LNCaP clone FGC (cell line): ENCODE measurements at places on chromosomes 7 and 10.
A peak's percentile ranks its signal among the peaks of the same experiment; 100 is the strongest.

DNA sequence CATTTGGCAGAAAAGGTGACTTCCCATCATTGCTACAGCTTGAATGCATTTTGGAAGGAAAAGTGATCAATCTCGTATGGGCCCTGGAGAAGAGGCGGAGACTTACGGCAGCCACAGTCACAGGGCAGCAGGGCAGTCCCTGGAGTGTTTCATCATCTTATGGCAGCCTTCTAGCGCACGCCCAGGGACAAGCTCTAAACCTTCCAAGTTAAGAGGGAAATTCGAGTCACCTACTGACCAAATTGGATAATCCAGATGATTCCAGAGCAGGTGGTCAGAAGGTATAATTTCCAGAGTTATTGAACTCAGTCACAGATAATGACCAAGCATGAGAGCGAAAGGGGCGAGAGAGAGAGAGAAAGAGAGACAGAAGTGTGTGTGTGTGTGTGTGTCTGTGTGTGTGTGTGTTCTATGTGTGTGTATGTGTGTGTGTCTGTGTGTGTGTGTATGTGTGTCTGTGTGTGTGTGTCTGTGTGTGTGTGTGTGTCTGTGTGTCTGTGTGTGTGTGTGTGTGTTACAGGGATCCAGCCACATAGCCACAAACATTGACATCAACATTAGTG is 123.7 kb upstream of the ADAM12 start:
- no peak for DNase-seq

DNA sequence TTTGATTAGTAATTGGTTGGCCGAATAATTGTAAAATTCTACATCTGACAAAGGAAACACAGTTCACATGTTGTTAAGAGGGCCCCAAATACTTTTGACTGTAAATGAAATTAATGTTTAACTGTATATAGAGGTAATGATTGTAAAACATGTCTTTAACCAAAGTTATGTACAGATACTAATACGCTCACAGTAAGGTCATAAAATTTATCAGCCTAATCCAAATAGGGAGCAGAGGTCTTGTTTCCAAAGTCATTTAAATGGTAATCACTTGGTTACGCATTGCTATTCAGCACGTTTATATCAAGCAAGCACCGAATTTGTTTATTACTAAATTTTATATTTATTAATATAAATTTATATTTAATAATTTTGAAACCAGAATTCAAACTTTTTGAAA is 1.4 kb downstream of the PHYHIPL start:
- no peak for DNase-seq

DNA sequence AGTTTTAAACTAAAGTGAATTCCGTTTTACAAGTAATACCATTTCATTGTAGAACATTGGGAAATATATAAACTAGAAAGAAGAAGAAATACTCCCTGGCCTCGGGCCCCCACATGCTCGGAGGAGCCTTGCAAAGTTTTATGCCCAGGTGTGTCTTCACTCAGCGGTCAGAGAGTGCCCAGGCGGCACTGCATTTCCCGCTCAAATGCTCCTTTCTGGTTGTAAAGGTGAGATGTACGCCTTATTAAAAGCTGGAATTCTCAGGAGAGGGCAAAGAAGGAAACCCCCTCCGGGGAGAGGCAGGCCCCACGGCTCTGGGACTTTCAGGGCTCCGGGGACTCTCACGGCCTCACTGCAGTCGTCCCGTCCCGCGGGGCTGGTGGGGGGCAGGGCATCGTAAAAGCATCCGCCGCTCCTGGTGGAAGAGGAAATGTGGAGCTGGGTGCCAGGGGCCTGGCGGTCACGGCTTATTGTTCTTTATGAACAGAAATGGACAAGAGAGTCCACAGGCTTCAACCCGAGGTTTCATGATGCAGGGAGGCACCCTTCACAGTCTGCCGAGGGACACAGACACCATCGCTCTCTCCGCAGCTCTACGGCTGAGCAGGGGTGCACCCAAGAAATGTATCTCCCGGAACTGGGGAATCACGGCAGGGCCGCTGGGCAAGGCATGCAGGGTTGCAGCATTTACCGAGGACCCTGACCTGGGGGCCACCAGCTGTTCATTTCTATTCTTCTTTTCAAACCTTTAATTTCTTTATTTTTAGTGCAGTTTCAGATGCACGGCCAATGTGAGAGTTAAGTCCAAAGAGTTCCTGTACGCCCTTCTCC is 47.7 kb upstream of the INPP5A start:
- no peak for DNase-seq

DNA sequence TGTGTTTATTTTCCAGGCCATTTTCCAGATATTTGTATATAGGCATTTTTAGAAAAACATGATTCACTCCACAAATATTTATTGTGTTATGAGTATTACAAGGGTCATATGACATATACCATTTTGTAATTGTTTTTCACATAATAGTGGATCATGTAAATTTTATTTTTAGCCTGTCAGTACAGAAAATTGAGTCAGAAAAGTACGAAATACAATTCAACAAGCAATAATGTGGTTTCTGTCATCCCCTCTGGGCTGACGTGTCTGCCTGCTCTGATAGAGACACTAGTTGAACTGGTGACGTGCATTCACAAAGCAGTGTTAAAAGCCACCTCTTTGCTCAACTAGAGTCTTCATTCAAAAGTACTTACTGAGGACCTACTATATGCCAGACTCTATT is 97.9 kb upstream of the STEAP1B start:
- DNase-seq: no peak

DNA sequence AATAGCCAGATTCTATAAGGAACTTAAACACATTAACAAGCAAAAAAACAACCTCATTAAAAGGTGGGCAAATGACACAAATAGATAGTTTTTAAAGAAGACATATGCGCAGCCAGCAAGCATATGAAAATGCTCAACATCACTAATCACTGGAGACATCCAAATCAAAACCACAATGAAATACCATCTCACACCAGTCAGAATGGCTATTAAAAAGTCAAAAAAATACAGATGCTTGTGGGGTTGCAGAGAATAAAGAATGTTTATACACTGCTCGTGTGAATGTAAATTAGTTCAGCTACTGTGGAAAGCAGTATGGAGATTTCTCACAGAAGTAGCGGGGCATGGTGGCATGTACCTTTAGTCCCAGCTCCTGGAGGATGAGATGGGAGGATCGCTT is 164.0 kb downstream of the CHRM2 start:
- DNase-seq: no peak

GRCh38 chr7:2477447-2478398 is 1.5 kb upstream of the GRIFIN start:
- no peak for DNase-seq

DNA sequence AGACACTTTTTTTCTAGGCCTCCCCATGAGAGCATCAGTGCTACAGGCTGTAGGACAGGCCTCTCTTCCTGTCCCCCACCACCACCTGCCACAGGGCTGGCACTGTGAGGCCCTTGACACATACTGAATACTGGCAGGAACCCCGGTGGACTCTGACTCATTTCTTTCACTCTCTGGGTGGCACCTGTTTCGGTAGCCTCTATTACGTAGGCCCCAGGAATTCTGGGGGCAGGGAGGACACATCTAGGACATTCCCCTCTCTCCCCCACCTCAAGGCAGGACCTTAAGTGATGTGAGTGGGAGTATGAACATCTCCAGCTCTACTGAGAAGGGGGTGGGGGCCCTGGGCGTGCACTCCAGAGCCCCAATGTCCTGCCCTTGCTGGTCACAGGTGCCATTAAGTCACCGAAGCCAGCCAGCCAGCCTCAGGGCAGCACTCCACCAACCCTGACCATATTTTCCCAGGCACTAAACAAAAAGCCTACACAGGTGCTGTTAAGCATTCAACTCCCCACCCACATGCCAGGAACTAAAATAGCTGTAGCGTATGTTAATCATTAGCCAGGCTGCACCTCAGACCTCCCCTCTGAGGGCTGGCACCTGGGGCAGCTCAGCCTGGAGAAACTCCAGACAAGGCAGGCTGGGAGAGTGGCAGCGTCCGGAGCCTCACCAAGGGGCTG is 8.9 kb downstream of the ANXA11 start:
- peak; percentile 64 for DNase-seq

DNA sequence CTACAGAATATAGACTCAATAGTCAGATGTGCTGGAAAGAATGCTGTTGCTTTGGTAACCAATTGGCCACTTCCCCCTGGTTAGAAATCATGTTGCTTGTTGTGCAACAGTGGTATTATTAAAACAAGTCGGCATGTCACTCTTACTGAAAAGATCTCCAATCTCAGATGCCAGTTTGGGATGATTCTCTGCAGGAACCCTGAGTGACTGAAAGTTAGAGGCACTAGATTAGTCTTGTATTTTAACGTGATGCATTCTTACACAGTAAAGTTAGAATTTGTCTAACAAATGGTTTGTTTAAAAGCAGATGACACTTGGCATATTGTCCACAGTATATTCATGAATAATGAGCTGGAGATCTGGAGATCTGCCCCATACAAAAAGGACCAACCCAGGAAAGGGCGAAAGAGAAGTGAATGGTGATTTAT is 287.6 kb downstream of the TWIST1 start:
- DNase-seq: no peak

GRCh38 chr7:2982831-2983230 is 60.8 kb downstream of the CARD11 start:
- no peak for DNase-seq

- DNase-seq: no peak
Observed at GRCh38 chr10:58641708-58642107, 129.0 kb downstream of the BICC1 start.

DNA sequence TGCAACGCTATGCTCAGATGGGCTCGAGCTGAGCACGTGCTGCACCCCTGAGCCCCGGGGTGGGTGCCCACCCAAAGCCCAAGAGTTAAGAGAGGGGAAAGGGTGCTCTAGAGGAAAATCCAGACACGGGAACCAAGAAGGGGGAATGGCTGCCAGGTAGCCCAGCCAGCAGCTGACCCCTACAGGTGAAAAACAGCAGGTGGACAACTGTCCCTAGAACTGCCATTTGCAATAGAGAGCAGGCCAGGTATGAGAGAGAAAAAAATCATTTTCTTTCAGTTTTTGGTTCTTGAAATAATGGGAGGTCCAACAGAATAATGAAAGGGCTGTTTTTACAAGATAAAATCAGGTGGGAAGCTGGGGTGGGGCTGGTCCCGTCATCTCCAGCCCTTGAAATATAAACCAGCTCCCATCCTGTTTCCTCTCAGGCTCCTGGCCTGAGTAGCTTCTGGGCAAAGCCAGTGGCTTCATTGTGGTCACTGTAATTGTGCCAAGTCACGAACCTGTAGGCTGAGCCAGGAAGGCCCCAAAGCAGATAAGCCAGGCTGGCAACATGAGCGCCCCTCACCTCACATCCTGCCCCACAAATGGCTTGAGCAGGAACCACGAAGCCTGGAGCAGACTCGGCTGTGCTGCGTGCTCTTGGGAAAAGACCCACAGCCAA is 257.8 kb downstream of the SNX10 start:
- DNase-seq: no peak

GRCh38 chr10:74949843-74950765 is 123.7 kb downstream of the KAT6B start:
- no peak for DNase-seq

DNA sequence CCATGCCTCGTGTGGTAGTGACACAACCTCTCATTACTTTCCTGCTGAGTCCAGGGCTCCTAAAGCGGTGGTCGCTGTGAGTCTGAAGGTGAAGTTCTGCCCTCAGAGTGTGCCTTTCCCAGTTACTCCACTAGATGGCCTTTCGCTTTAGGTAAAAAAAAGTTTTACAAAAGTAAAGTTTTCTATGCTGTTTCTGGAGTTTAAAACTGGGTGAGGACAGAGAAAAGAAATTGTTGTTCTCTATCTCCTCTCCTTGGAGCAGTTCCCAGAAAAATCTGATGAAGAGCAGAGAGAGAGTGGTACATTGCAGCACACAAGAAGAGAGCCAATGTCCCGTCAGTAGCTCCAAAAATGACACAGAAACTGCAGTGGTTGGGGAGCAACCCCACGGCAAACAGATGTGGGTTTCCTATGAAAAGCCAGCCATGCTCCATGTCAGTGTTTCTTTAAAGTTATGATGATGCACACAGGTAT is 257.1 kb downstream of the GLI3 start:
- DNase-seq: no peak
